NCI-H187 treated with DMSO at 0.1 percent for 48 hours (cell line): ENCODE measurements at places on chromosomes 16 and 17.

DNA sequence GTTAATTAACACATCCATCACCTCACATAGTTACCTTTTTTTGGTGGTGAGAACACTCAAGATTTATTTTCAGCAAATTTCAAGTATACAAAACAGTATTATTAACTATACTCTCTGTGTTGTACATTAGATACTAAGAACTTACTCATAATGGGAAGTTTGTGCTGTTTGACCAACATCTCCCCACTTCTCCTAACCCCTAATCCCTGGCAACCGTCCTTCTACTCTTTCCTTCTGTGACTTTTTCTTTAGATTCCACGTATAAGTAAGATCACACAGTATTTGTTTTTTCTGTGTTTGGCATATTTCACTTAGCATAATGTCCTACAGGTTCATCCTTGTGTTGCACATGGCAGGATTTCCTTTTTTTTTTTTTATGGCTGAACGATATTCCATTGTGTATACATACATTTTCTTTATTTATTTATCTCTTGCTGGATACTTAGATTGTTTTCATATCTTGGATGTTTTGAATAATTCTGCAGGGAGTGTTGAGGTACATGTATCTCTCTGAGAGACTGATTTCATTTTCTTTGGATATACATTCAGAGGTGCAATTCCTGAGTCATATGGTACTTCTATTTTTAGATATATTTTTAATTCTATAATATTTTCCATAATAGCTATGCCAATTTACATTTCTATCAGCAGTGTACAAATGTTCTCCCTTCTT lies 19.0 kb downstream of the PPM1D start:
- no peak for DNase-seq

DNA sequence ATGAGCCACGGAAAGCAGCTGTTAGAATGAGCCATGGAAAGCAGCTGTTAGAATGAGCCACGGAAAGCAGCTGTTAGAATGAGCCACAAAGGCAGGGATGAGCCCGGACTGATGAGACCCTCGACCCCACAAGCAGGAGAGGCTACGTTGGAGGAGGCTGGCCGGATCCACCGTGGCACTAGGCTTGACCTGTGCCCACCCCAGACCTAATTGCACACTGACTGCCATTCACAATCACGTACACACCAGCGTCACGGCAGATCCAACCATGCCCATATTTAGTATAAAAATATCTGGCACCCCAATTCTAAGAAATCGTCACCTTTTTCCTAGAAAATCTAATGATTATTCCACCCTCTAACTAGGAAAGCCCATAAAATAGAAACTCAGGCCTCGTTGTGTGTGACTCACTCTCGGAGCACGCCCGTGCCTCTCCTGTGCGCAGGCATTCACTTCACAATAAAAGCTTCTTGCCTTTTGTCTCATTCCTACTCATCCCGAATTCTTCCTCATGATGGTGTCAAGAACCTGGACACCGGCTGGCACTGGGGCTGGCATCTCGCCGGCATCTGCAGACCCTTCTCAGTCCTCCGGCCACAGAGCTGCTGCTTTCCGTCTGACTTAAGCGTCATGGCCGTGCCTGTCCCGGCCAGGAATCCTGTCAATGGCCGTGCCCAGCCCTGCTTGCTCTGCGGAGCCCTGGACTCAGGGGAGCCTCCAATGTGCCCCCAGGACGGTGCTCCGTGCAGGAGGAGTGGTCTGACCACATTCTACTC lies 5.5 kb upstream of the SECTM1 start:
- DNase-seq = no peak

GRCh38 chr16:88561485-88562359 lies 8.5 kb upstream of the ZC3H18 start:
- no peak for DNase-seq

GRCh38 chr17:16512011-16512410 lies 20.0 kb upstream of the LRRC75A start:
- DNase-seq = peak; percentile 71

DNA sequence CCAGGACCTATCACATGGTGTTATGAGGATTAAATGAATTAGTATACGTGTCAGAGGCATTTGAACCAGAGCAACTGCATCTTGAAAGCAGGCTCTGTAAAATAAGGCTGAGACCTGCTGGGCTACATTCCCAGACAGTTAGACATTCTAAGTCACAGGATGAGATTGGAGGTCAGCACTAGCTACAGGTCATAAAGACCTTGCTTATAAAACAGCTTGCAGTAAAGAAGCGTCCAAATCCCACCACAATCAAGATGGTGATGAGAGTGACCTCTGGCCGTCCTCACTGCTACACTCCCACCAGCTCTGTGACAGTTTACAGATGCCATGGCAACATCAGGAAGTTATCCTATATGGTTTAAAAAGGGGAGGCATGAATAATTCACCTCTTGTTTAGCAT lies 71.8 kb downstream of the IRF8 start:
- DNase-seq = no peak

DNA sequence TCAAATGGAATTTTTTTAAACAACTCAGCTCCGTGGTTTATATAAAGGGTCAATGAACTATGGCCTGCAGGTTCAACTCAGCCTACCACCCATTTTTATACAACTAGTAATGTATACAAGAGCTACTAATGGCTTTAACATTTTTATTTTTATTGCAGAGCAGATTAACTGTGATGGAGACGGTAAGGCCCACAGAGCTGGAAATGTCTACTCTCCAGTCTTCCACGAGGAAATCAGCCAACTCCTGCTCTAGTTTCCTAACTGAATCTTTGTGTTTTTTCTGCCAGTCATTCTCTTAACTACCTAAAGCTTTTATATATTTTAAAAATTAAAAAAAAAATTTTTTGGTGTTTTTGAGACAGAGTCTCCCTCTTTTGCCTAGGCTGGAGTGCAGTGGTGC lies 385.1 kb upstream of the MAF start:
- DNase-seq = no peak

DNA sequence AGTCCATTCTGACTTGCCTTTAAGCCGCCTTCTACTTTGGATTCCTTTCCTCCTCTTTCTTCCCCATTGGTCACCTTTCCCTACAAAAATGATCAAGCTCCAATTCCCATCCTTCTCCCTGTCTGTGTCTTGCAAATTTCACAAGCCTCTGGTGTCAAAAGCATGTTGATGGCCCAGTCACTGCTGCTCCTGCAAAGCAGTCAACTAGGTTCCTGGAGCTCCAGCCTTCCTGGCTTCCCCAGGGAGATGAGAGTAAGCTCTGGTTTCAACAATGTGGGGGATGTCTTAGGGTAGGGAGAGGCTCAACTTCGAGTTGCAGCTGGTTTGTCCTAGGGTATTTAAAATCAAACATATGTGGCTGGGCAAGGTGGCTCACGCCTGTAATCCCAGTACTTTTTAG lies 36.1 kb upstream of the HELZ start:
- no peak for DNase-seq

DNA sequence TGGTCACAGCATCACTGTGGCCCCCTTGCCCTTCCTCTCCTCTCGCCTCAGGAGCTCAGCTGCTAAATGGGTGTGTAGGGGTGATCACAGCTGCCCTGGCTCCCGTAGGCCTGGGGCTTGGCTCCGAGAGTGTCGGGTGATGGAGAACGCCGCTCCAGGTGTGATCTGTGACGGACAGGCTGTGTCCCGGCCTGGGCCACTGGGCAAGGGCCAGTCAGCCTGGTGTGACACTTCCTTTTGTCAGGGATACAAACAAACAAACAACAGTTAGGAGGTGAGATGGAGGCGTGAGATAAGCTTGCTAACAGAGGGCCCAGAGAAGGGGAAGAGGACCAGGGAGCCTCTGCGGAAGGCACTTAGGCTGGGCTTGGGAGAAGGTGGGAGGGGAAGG lies 2.0 kb downstream of the ADGRG1 start:
- no peak for DNase-seq

DNA sequence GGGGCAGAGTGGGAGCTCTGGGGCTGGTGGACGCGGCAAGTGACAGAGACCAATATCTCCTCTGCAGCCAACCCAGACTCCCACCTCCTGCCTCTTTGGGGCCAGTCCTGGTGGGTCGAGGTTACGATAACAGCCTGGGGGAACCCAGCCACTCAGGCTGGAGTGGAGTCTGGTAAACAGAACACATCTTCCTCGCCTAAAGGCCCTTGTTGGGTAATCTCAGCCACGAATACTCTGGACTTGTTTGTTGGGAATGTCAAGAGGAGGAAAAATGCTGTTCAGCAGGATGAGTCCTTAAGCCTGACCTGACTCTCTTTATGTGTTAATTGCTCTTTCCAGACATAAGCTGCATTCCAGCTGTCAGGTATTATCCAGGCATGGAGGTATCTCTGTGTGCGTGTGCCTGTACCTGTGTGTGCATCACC lies 8.0 kb upstream of the SPNS2 start:
- DNase-seq = no peak

GRCh38 chr17:32475258-32475657 lies 11.5 kb upstream of the CDK5R1 start:
- DNase-seq = no peak
